ENCODE measurements at places on chromosomes 3 and 15.

- DNase-seq = no peak
Measured at GRCh38 chr15:89360294-89360971, 25.8 kb upstream of the POLG start.

DNA sequence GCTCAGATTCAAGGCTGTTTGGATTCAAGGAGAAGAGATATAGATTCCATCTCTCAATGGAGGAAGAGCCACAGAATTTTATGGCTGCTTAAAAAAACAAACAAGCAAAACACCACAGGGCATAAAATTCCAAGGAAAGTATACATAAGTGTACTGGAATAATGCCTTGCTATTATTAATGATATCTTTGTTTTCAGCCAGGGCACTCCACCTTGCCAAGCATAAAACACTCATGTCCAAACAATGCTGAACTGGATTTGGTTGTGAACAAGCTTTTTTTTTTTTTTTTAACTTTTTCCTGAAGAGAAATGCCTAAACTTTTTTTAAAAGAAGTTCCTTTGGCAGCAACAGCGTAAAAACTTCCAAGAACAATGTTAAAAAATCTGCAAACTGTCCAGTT, 4.8 kb upstream of the CLSTN2 start:
- DNase-seq = no peak

GRCh38 chr3:38119821-38120692, 16.9 kb downstream of the ACAA1 start:
- DNase-seq = no peak

GRCh38 chr15:59330649-59331048, 42.0 kb downstream of the MYO1E start:
- DNase-seq = no peak

DNA sequence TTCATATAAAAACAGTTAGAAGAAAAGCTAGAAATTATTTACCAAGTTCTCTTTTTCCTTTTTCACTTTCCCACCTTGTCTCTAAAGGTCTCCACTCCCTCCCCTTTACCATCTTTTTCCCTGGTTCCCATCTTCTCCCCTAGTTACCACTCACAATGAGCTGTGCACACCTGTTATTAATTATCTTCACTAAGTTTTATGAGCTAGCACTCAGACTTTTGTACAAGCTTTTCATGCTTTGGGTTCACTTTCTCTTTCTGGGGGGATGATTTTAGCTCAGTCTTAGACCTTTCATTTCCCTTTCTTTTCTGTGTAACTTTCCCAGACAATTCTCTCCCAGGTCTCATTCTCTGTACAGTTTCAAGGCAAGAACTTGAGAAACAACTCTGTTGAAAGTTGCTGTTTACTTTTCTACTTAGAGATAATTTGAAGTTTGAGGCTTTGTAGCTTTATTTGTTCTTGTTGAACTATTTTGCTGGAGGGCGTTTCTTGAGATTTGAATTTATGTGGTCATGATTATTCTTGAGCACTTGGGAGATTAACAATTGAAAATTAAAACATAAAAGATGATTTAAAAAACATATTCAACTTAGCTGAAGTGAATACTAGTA, 24.0 kb upstream of the AADAC start:
- DNase-seq = no peak

DNA sequence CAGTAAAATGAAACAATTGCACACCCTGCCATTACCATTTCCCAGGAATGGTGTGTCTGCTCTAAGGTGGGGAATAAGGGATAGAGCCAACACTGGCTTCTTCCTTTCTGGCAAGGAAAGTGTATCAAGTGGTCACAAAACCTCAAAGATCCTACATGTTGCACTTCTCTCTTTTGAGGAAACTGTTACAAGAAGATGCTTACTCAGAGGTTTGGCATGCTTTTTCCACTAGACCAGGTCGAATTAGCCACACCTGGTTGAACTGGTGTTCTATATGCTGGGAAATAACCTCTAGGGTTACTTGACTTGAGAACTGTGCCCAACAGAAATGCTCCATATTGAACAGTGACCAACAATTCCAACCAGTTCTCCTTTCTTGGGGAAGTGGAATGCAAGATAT, 102.9 kb downstream of the LRRN1 start:
- DNase-seq = no peak

DNA sequence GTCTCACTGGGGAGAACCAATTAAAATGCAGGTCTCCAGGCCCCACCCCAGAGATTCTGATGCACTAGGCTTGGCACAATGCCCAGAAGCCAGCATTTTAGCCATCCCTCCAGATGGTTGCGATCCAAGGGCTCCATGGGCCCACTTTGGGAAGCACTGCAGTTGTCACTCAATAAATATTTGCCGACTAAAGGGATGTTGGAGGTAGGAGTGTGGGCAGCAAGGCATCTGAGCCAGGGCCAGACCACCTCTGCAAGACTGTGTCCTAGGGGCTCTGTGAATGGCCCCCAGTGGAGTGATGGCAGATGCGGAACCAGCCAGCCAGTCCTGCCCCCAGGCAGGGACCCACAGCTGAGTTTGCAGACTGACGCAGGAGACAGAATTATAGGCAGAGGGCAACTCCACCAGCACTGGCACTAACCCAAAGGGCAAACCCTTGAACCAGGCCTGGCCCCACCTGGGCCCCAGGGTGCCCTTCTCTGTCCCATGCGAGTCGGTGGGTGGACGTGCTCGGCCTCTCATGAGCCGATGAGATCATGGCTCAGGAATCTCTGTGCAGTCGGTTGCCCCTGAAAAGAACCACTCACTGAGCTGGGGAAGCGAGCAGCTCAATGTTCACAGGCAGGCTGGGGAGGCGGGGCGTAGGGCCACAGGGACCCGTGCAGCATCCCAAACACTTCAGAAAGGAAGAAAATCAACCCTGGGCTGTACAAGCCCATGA, 49.7 kb downstream of the SEMA5B start:
- no peak for DNase-seq

DNA sequence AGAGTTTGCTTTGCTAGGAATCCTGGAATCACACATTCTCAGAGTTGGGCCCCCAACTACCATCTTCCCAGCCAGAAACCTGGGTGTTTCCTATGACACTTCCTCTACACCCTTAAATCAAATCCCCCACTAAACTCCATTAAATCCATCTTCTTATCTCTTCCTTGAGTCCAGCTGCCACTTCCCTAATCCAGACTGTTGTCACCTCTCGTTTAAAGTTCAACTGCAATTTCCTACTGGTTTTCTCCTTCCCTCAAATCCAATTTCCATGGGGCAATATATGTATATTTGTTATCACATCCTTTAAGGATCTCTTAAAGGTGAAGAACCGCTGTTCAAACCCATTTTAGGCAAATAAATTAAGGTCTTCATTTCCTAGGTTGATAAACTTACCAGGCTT, 73.6 kb upstream of the SNTN start:
- DNase-seq = no peak

DNA sequence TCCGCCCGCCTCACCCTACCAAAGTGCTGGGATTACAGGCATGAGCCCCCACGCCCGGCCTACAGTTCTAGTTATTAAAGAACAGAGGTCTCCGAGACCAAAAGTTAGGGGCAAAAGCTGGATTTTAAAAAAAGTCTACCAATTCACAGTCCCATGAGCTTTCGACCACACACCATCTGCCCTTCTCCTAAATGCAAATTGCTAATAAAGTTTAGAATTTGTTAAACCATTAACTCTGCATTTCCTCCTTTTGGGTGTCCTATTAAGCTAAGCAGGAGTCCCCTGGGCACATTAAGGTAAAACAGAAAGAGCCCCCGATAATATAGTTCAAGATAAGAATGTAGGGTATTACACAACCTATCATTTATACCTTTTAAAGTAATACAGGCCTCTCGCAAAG, 322.7 kb downstream of the FOXP1 start:
- DNase-seq = no peak

GRCh38 chr3:16849795-16850194, 35.0 kb upstream of the PLCL2 start:
- no peak for DNase-seq

- no peak for DNase-seq
Measured at GRCh38 chr3:101184111-101184510, 136.3 kb downstream of the IMPG2 start.

GRCh38 chr15:33737687-33738601, 230.4 kb upstream of the CHRM5 start:
- DNase-seq = peak; percentile 31

DNA sequence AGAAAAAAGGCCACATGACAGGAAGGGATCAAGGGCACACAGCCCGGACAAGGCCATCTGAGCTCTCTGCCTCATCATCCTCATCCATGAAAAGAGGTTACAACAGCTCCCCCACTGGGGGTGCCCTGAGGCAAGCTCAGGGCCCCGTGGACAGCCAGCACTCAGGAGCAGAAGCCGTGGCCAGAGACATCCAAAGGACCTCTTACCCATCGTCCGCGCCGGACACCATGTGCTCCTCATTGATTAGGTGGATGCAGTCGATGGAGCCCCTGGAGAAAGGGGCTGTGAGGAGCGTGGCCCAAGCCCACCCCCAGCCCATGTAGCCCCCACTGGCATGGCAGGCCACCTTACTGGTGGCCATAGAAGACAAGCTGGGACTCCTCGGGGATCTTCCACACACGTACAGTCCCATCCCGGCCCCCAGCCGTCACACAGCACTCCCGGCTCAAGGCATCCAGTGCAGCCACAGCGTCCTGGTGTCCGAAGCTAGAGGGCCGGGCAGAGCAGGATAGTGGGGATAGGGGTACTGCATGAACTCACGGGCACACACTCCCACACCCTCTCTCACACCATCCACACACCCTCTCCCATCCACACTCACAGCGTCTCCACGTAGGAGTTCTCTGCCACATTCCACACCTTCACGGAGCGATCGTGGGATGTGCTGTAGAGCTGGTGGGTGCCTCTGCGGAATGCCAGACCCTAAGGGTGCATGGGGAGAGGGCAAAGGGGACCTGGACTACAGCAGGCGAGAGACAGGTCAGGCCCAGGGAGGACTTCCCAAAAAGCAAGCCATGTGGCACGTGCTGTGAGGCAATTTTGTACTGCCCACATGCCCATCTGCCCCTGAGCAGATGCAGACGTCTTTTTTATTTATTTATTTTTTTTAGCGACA, 6.5 kb downstream of the RRP9 start:
- DNase-seq = no peak

- DNase-seq = no peak
Measured at GRCh38 chr3:63977893-63978292, 45.4 kb downstream of the PSMD6 start.

DNA sequence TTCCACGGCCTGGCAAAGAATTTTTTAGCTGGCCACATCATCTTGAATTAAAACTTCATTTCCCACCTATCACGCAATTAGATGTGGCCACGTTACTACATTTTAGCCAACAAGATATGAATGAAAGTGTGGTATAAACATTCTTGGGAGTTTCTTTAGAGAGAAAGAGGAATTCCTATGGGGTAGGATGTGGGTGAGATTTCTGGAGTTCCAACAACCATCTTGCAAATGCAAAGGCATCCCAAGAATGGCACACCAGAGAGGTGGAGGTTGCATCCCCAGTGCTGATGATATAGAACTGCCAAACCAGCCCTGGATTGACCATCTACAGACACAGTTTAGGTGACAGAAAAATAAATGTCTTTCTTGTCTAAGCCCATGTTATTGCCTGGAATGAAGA, 66.3 kb upstream of the AKAP13 start:
- DNase-seq = no peak

DNA sequence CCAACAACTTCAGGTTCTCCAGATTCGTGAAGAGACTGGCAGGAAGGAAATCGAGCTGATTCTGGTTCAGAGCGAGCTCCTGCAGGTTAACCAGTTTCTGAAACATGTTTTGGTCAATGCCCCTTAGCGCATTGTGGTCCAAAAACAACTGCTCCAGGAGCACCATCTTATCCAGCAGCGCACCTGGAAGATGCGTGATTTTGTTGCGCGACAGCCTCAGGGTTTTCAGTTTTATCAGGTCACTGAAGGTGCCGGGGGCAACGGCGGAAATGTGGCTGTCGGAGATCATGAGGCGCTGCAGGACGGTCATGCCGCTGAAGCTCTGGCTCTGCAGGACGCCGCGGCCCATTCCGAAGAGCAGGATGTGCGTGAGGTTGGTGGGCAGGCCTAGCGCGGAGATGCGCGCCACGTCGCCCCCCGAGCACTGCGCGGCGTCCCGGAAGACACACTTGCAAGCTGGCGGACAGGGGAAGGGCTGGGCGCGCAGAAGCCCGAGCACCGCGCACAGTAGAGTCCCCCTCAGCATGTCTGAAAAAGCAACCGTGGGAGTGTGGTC, 1.2 kb downstream of the GP5 start:
- peak; percentile 47 for DNase-seq

GRCh38 chr3:4739289-4740236, 239.7 kb upstream of the BHLHE40 start:
- peak; percentile 54 for DNase-seq

DNA sequence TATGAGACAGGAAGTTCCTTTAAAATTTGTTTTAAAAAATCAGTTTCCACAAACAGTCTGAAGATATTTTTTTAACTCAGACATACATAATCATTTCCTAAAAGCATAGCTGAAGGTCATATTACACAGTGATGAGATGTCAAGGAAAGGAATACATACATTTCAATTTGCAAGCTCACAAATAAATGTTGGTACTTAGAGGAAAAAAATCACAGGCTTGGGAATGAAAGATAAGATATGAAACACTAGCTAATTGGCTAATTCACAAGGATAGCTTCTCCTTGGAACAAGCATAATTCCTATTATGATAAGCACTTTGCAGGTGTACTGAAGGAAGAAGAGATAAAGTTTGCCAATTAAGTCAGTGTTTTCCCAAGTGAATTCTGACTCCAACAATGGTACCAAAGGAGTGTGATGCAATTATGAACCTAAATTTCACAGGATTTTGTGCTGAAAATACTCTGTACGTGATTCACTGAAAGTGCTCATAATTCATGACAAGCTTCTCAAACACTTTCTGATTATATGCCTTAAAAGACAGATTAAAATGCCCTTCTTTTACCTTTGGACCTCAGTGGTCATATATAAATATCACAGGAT, 112.4 kb downstream of the FRMD5 start:
- DNase-seq = no peak

- DNase-seq = no peak
Measured at GRCh38 chr3:187063286-187064121, 75.8 kb downstream of the RPL39L start.

DNA sequence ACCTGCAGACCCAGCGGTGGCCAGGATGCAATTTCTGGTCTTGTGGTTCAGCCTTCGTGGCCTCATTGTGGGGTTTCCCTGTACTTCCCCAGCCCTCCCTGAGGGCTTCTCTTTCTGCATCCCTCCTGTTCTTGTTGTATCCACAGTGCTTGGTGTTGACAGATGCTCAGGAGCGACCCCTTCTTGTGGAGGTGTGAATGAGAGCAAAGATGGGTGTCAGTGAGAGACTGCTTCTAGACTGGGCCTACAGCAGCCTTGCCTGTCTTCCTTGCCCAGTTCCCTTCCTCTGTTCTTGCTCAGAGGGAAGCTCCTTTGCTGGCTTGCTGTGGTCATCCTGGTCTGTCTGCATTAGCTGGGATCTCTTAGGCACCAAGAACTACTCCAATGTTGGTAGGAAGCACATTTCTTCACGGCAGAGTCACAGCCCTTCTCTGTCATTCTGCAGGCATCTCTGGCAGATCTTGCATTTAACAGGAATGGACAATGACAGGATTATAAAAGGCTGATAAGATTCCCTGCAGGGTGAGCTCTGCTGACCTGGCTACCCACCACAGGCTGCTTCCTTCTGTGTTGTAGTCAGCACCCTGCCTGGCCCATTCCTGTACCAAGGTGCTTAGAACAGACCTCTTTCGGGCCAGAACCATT, 317.8 kb upstream of the C2CD4B start:
- DNase-seq = peak; percentile 67

GRCh38 chr3:188266562-188267274, 112.8 kb downstream of the LPP start:
- no peak for DNase-seq

- DNase-seq = no peak
Measured at GRCh38 chr3:9185046-9185445, 64.4 kb downstream of the SRGAP3 start.

GRCh38 chr15:62068071-62068809, 1.5 kb downstream of the C2CD4A start:
- DNase-seq = peak; percentile 25

All from stimulated activated naive CD8-positive, alpha-beta T cell treated with anti-CD3 and anti-CD28 coated beads, Interleukin-15, amount 100 ng/mL, for 72 hours (primary cell).